NAMALWA (cell line): ENCODE measurements at places on chromosomes 5 and 9.

GRCh38 chr5:3854188-3854821, 258.7 kb downstream of the IRX1 start:
- no peak for DNase-seq

DNA sequence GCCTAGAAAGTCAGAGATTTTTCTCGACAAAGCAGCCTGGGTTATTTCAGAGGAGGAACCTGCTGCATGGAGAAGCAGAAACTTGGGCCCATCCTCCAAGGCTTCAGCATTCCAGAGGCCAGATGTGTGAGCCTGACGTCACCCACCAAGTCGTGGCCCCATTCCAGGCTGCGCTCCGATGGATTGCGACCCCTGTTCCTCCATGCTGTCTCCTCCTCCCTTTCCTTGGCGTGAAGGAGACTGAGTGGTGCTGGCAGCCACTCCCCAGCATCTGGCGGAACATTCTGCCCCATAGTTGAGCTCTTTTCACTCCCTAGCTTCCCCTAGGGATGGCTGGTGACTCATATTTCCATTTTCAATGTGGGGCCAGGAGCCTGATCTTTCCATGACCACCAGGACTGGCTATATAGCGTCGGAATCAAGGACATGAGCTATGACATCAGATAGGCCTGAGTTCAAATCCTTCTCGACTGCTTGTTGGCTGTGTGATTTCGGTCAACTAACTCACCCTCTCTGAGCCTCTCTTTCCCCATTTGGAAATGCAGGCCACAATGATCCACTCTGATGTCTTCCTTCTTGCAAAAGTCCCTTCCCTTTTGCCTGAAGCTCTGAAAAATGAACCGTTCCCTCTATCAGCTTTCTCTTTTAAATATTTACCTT, 24.5 kb upstream of the DUSP1 start:
- no peak for DNase-seq

DNA sequence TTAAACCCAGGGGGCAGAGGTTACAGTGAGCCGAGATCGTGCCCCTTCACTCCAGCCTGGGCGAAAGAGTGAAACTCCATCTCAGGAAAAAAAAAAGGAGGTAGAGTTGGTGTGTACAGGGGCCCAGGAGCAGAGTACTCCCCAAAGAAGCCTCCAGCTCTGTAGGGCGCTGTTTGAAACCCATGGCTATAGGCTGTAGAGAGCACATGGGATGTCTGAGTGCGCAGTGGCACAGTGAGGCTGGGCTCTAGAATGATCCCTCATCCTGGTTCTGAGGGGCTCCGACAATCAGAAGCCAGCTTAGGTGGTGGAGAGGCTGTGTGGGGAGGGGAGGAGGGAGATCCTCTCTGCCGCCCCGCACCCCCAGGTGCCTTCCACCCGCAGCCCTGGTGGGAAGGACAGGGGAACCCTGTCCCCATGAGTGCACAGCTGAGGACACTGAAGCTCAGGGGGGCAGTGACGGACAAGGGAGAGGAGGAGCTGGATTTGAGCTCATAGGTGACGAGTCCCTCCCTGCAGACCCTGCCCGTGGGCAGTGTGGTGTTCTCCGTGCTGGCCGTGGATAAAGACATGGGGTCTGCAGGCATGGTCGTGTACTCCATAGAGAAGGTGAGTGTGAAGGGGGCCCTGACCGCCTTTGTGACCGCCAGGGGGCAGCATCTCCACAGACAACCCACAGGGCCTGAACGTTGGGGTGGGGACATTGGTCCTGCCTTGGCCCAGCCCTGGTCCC, 24.6 kb downstream of the CDHR2 start:
- peak; percentile 74 for DNase-seq

GRCh38 chr5:16628376-16628775, 11.6 kb upstream of the RETREG1 start:
- no peak for DNase-seq

DNA sequence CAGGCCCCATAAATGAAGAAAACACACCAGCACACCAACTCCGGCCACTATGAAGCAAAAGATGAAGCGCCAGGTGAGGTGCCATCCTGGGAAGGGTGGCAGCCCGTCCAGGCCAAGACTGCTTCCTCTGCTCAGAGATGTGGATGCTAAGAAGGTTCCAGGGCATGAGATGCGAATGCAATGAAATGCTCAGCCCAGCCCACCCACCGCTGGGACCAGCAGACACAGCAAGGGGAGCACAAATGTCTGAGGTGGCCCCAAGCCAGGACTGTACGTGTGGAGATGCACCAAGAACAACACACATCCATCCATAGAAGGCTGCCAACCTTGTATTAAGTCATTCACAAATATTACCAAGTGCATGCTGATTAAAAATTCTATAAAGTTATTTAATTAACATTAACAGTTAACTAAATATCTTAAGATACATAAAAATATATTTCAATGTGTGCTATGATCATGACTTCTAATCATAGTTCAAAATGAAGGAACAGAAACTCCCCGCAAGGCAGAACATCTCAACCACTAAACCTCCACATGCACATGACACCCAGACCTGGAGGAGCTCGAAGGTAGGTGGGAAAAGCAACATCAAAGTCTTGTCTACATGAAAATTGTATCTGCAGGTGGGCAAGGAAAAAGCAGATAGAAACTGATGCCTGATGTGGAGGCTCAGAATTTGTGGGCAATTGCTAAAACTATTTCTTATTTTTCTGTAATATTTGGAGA, 43.7 kb downstream of the BICD2 start:
- DNase-seq = peak; percentile 43

- DNase-seq = no peak
Measured at GRCh38 chr5:79728396-79728795, 38.8 kb downstream of the CMYA5 start.

GRCh38 chr9:22105005-22105722, 96.1 kb upstream of the CDKN2B start:
- DNase-seq = peak; percentile 8

GRCh38 chr5:115297031-115297430, 577 bp upstream of the CCDC112 start:
- no peak for DNase-seq

DNA sequence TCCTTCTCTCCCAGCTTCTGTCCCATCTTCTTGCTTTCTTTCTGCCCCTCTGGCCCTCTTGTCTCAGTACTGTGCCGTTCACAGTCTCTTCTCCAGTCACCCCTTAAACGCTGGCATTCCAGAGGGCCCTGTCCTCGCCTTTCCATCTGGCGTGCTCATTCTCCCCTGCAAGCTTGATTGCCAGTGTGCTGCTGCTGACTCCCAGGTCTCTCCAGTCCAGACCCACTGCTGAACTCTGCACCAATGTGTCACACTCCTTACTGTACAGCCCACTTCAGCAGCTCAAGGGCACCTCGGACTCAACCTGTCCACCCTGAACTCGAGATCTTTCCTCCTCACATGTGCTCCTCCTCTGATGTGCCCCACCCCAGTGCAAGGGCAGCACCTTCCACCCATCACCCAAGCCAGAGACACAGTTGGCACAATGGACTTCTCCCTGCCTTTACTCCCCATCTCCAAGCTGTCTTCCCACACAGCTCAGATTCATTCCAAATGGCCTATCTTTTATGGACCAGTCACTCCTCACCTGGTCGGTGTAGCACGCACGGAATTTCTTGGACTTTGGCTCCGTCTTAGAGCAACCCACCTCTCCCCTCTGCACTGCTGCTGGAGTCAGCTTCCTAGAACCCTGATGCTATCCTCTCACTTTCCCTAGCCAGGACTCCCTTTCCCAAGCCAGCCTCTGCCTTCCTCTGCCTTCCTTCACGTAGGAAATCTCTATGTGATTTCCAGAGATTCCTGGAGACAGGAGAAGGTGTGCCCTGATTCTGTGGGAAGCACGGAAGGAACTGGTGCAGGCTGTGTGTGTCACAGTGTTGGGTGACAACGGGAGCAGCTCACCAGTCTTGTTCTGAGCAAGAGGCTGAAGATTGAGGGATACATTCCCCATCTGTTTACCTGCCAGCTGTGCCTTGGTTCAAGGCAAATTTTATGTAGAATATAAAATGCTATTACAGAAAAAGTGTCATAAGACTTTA, 26.0 kb upstream of the SLC2A8 start:
- no peak for DNase-seq

DNA sequence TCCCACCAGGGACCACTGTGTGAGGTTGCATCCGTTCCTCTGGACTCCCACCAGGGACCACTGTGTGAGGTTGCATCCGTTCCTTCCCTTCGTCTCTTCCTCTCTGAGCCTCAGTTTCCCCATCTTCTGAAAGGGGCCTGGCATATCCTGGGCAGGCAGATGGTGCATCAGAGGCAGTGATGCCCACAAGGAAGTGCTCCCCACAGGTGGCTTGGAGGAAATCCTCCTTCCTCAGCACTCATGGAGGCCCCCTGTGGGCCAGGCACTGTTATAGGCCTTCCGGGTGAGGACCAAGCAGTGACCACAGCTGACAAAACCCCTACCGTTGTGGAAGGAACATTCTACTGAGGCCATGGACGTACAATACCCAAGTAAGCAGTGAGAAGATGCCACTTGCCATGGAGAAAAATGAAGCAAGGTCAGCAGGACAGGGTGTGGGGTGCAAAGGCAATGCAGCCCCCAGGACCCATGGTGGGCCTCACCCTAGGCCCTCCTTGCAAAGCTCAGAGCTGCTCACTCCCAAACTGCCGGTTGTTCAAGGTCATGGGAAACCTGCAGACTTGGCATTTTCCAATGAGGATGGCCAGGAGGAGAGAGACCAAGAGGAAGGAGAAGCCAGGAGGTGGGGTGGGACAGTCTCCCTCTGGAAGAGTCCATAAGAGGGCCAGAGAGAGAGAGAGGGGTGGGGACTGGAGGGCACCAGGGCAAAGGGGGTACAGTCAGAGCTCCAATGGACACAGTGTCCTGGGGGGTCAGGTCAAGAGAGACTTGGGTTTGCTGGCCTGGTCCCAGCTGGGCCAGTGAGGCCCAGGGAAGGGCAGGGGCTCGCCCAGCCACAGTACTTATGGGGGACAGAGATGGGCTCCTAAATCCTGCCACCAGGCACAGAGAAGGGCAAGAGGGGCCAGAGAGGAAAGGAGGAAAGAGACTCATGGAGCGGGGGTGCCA, 51.1 kb downstream of the C9orf50 start:
- no peak for DNase-seq

DNA sequence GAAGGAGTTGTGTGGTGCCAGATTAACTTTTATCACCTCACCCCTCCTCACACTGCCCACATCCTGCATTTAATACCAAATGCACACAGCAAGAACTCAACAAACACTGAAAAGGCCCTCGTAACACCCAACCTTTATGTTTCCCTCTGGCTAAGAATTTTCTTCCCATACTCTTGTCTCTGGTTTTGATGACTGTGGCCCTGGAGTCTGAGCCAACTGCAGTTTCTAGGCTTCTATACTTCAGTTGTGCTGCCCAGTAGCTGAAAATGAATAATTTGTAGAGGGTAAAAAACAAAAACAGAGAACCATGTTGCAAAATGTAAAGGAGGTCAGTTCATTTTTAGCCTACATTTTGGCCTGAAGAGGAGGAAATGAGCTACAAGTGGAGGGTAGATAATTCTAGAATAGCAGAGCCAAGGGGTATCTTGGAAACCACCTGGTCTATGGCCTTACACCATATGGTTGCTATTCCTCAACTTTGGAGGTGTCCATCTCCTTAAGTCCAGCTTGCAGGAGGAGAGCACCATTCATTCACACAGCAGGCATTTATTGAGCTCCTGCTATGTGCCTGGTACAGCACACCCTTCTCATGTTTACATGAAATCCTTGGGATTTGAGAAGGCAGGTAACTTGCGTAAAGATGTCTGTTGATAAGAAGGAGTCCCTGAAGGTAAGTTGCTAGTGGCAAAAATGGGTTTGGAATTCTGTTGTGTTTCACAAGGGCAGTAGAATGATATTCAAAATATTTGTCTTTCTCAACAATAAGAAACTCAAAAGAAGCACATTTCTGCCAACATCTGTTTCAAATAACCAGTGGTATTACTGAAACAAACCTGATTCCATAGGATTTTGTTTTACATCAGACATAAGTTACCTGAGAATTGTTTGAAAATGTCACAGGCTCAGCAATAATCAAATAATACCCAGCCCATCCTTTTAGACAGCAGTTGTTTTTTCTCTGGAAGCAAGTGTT, 83.8 kb upstream of the TNFAIP8 start:
- DNase-seq = no peak

DNA sequence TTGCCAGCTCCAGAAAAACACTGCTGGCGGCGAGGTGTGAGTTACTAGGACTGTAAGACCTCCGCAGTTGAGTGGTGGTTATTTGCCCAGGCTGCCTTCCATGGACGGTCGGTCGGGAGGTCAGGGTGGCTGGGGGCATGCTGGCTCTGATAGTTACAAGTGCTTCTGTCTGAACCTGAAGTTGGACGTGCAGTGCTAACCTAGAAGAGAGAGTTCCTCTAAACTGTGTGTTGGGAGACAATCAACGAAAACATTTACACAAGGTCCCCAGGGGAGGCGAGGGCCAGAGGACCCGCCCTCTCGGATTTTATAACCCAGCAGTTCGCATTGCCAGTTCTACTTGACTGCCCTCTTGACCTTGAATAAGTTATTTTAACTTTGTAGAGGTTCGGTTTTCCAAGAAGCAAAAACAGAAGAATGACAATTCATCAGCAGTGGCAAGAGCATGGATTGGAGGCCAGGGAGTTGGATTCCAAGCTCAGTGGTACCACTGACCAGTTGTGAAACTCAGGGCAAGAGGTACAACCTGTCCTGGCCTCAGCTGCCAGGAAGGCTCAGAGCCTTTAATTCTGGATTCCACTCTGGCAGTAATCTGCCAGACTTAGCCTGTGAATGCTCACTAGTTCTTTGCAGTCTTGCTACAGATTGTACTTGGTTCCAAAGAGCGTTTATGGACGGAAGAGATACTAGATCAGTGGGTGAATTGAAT, 28.7 kb upstream of the PDE8B start:
- DNase-seq = no peak

GRCh38 chr5:4255441-4255840, 659.8 kb downstream of the IRX1 start:
- DNase-seq = no peak

DNA sequence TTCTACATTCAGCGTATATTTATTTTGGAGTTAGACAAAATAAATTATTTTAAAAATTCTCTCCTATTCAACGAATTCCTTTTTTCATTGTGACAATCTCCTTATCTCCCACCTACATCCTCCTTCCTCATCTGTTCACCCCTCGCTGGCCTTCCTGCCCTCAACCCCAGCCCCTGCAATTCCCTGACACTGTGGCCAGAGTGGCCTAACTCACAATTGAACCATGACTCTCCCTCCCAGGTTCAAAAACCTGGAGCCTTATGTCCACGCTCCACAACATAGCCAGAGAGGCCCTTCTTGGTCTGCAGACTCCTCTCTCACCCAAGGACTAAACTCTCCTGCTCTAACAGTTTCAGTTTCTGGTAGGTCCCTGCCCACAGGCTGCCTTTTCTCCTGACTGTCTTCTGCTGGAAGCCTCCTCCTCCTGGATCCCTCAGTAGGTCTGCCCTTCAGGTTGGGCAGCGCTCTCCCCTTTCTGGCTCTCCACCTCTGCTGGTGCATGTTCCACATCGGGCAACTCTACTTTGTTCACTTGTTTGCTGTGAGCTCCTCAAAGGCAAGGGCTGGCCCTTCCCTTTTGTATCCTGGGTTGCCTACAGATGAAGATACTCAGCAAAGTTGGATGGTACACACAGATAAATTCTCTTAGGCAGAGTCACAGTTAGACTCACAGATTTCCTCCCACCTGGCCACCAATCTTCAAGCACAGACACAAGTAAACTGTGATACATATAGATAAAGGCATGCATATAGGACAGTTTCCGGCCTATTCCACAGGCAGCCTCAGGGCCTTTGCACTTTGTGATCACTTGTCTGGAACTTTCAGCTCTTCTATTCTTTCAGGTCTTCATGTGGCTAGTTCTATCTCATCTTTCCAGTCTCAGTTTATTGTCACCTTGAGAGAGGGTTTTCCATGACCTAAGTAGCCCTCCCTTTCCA, 19.8 kb upstream of the MYORG start:
- DNase-seq = no peak

GRCh38 chr5:18829539-18829938, 1158.5 kb downstream of the CDH18 start:
- no peak for DNase-seq

- no peak for DNase-seq
Measured at GRCh38 chr5:82549263-82549662, 271.1 kb upstream of the RPS23 start.
